Ureter (tissue), 1 donor: ENCODE measurements at places on chromosomes 5 and 9.

DNA sequence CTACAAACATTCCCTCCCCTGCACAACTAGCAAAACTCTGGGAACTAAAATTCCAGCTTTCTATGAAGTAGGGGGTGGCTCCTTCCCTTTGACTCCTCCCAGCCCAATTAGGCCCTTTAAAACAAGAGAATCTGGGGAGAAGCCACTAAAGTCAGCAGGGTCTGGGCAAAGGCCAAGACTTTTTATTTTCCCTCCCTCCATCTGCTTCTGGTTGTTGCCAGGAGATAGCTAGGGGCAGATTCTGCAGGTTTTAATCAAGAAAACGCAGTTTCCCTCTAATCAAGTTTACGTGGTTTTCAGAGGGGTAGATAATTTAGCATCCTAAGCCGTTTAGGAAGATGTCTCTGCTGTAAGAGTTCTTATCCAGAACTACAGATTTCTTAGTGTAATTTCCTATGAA is 114.5 kb upstream of the CDH6 start:
- DNase-seq: no peak

DNA sequence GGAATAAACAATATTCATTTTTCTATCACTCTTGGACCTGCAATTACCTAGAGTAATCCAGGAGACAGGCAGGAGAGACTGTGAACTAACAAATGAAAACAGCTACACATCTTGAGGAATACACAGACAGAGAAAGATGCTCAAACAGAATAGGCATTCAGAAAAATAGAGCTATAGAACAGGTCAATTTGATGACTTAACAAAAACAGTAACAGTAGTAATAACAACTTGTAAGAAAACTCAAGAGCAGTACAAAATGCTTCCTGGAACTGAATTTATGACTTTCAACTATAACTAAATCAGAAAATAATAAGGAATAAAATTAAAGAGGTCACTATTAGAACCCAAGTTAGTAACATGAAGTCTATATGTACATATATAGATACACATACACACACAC is 579.3 kb downstream of the TLR4 start:
- DNase-seq: no peak

DNA sequence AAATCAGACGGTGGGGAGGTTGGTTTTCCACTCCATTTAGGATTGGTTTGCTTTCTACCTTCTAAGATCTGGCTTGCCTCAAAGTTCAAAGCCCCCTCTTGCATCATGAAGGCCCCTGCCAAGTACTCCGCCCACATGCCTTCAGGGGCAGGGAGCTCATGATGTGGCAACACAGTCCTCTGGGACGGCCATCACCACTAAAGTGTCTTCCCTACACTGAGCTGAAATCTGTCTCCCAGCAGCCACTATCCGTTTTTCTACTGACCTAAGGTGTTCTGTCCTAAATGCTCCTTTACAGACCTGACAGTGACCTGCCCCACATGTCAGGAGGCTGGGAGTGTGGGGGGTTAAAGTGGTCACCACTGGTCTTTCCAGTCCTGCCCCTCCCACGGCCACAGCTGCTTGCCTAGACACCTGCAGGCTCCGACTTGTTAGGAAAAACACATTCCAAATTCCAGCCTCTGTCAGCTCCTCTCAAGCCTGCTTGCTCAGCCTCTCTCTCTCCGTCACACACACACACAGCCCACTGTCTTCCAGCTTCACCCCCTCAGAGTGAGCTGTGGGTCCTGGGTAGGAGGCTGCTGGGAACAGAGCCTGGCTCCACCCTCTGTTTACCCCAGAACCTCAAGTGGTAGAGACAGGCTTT is 44.9 kb downstream of the SHB start:
- peak; percentile 82 for DNase-seq

DNA sequence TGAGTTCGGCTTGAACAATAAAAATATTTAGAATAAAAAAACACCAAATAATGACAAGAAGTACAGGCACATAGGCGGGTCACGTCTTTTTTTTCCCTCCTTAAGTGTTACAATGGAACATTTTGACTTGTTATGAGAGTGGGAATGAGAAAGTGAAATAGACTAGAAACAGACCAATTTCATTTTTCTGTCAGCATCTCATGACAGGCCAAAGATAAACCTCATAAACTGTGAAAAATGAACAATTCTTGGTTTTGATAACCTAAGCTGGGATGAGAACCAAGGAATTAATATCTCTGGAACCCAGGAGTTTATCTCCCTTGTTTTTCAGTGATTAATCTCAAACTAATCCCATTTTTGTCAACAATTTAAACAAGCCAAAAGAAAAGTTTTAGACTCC is 299.5 kb downstream of the SLIT3 start:
- DNase-seq: no peak

- DNase-seq: no peak
Observed at GRCh38 chr5:160488394-160489325, 67.0 kb downstream of the PTTG1 start.

- no peak for DNase-seq
Observed at GRCh38 chr5:39760385-39761198, 335.8 kb upstream of the DAB2 start.

GRCh38 chr5:126976520-126977172 is 53.7 kb downstream of the MARCHF3 start:
- no peak for DNase-seq

GRCh38 chr5:56737002-56737621 is 78.2 kb upstream of the MAP3K1 start:
- DNase-seq: no peak
